ENCODE measurements at places on chromosomes 2 and 18.

GRCh38 chr2:233399306-233400225, 45.3 kb downstream of the DGKD start:
- DNase-seq, result peak; percentile 60

- DNase-seq, result no peak
Measured at GRCh38 chr18:58218117-58218516, 174.1 kb downstream of the NEDD4L start.

DNA sequence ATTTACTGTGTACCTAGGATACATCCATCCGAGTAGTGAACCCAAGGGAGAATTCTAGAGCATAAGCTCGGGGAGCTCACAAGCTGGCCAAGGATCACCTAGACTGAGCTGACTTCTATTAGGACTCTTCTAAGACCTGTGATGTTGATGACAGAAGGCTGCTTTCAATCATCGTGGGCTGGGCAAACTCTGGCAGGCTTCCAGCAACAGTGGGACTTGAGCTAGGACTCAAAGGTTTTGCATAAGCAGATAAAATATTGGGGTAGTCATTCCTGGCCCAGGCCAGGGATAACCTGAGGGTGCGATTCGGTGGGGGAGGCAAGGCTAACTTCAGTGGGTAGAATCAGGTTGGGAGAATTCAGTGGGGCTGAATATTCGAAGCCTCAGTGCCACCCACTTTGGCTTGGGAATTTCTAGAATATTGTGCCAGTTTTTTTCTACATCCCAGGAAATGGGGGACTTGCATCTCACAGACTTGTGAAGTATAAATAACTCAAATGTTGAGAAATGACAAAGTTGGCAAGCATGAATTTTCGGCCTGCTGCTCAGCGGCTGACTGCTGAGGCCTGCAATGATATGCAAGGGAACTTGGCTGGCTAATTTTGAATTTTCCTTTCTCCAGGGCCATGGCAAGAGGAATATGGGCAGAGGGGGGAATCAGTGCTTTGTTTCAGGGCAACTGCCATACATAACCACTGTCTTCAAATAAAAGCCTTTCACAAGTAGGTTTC, 274.3 kb downstream of the PRKCE start:
- DNase-seq, result no peak

DNA sequence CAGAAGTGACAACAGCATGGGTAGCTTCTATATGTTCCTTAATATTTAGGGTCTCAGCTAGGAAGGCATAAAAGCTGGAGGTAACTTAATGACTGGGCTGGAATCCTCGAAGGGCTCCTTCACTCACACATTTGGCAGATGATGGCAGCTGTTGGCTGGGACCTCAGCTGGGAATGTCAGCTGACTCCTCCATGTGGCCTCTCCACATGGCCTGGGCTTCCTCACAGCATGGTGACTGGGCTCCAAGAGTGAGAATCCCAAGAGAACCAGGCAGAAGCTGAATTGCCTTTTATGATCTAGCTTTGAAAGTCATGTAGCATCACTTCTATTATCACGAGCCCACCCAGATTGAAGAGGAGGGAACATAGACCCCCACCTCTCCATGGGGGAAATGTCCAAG, 54.9 kb downstream of the TET3 start:
- no peak for DNase-seq

GRCh38 chr2:237361194-237362004, 52.6 kb downstream of the COL6A3 start:
- no peak for DNase-seq

DNA sequence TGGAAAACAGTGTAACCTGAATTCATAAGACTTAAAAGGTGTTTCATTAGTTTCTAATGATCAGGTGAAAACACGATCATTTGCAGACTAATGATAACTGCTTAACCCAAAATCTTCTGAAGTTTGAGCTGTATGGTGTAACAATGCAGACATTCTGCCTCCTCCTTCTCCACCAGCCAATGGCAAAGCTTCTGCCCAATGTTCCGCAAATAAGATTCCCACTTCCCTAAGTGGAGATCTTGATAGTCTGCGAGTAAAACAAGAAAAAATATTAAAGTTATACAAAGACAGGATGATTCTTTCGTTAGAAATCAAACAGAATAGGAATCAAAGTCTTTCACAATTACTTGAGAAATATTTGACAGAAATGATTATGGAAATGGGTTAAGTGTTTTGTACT, 8.1 kb downstream of the C2orf42 start:
- no peak for DNase-seq

DNA sequence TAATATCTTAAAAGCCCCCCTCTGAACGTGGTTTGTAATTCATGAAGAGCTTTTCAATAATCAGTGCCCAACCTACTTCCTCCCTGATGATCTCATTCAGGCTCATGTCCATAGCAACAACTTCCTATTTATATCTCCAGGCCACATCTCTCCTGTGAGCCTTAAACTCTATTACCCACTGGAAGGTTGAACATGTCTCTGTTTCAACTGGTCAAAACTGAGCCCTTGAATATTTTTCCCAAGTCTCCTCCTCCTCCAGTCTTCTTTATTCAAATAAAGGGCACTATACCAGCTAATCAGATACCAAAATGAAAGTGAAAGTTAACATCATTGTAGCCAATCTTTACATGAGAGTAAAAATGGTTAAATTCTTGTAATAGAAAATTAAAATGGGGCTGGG, 63.7 kb upstream of the ITGA4 start:
- no peak for DNase-seq

- DNase-seq, result peak; percentile 63
Measured at GRCh38 chr2:96951125-96951654, 35.2 kb downstream of the FAM178B start.

DNA sequence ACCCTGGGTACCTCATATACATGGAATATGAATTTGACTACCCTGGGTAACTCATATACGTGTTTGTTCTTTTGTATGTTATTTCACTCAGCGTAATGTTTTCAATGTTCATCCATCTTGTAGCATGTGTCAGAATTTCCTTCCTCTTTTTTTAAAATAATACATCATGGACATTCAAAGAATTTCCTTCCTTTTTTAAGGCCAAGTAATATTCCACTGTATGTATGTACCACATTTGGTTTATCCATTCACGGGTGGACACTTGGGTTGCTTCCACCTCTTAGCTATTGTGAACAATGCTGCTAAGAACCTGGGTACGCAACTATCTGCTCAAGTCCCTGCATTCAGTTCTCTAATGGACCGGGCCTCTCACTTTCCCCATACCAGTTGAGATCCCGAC, 40.3 kb downstream of the FAM178B start:
- no peak for DNase-seq

DNA sequence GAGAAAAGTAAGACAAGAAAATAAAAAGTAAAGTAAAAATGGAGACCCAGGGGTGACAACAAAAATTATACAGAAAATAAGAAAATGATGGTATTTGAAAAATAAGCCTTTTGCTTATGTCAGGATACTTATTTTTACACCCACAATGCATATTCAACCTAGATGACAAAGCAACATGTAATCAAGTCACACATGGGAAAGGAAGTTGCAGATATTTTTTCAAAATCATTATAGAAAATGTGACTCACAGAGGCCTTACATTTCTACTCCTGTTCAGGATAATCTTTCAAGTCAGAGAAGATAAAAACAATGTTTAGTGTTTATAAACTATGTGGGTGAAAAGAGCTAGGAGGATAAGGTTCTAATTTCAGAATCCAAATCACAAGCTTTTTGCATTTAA, 275.3 kb upstream of the UBE2E3 start:
- DNase-seq, result no peak

DNA sequence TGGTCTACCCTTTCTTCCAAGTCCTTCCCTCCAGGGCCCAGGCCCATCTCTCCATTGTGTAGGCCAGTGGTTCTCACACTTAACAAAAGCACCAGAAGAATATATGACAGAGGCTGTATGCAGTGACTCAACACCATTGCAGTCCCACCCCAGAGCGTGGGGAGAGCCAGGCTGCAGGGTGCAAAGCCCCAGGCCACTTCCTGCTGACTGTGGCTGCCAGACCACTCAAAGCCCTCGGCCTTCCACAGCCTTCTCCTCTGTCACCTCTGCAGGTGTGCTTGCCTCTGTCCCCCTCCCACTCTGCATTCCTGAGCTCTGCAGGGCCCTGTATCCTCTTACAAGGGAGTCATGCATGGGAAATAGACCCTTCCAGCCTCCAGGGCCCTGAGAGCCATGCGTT, 40.4 kb upstream of the ARHGEF4 start:
- no peak for DNase-seq

DNA sequence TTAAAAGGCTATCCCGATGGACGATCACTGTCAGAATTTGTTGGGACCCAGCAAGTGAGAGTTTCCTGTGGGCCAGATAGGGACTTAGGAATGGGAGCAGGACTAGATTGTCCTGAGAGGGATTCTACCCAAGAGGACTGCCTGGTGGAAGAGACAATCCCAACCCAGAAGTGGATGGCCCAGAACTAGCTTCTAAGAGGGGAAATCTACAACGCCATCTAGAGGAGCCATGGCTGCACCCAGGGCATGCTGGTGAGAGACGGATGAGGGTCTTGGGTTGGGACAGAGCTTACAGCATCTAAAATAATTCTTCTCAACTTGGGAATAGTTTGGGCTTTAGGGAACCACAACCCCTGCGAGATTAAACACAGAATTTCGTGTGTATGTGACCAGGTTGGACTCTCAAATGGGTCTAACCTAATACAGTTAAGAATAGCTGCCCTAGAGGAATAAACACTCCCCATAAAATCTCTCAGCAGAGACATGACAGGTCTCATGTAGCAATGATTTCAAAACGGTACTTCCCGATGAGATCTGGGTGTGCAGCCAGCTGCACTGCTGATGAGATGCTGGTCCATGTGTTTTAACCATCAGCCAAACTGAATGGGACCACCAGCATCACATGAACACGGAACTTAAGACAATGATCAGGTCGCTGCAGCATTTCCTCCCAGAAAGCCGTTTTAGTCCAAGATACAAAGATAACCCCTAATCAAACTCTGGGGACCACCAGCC, 50.8 kb downstream of the CCBE1 start:
- no peak for DNase-seq

DNA sequence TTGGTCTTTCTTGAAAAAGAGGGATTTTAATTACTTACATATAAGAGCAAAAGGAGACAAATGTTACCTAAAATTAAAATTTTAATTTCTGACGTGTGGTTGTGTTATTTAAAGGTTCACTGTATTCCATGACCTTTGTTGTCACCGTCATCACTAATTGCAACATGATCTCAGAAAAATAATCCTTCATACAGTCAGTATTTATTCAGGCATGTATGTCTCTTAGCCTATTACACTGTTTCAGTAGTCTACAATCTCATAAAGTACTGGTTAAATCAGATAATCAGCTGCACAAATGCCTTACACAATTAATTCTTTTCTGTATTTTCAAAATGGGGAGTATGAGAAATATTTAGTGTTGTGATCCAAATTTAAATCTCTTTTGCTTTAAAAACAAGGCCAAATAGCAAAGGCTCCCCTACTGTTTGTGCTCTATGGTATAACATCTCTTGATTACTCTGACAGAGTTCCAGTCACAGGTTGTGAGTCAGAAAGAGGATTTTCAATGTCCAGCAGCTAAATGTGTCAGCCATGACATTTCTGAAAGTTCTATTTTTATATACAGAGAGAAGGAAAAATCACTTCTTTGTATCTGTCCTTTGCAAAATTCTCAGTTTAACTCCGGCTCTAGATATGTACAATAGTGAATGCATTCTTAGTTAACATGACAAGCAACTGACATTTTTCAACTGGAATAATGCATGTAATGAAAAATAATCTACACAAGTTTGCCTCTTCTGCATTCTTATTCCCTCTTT, 184.0 kb downstream of the FIGN start:
- no peak for DNase-seq

GRCh38 chr2:218781691-218782527, at the start of gene CYP27A1:
Gene CYP27A1 (plus strand): TSS chr2:218782147. CDS start chr2:218782183, 36 bp downstream.
- DNase-seq, result no peak
